Karpas-422 (cell line): ENCODE measurements at places on chromosomes 1 and 21. TPM values are rescaled to one million over a fixed set of nuclear protein-coding genes. Genes with fewer than 3 reads are reported as not detected.
A peak's percentile ranks its signal among the peaks of the same experiment; 100 is the strongest.

The TOR1AIP1 gene
- 22.6 and 51.0 TPM in 2 replicates for total RNA-seq

DNA sequence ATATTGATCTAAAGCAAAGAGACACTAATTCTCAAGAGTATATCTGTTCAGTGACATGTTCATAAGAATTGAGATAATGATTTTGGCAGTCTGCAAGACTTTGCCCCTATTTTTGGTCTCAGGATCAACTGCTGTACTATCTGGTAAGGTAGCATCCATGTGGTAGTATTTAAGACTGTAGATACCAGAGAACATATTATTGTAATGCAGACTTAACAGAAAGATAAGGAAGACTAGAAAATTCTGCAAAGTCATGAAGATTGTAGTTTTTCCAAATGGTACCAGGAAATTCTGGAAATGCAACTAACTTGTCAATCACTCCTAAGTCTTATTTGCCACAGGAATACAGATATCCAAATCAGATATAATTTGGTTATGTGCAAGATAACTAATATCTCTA lies 35.1 kb downstream of the RNF2 start:
- H3K27me3 ChIP-seq = no peaks in the 10 kb centered on the region
- H3K4me3 ChIP-seq = no peak overlapping the region
- H3K36me3 ChIP-seq = no peaks in the 10 kb centered on the region
- H3K27ac ChIP-seq = no peak overlapping the region

- no peak overlapping the region for H3K27ac ChIP-seq
- no peak for DNase-seq
- no peaks in the 10 kb centered on the region for H3K36me3 ChIP-seq
- H3K27me3 ChIP-seq = no peaks in the 10 kb centered on the region
- peaks cover 10% of the 10 kb centered on the region for H3K4me1 ChIP-seq
- H3K4me3 ChIP-seq = no peak overlapping the region
Measured at GRCh38 chr1:110214454-110215404, 4.6 kb downstream of the KCNC4 start.

- no peak for DNase-seq
- no peak overlapping the region for H3K27ac ChIP-seq
- H3K4me3 ChIP-seq = no peak overlapping the region
- no peaks in the 10 kb centered on the region for H3K27me3 ChIP-seq
- peaks cover 75% of the 10 kb centered on the region for H3K4me1 ChIP-seq
Measured at GRCh38 chr1:31010086-31010989, 55.2 kb downstream of the PUM1 start.

DNA sequence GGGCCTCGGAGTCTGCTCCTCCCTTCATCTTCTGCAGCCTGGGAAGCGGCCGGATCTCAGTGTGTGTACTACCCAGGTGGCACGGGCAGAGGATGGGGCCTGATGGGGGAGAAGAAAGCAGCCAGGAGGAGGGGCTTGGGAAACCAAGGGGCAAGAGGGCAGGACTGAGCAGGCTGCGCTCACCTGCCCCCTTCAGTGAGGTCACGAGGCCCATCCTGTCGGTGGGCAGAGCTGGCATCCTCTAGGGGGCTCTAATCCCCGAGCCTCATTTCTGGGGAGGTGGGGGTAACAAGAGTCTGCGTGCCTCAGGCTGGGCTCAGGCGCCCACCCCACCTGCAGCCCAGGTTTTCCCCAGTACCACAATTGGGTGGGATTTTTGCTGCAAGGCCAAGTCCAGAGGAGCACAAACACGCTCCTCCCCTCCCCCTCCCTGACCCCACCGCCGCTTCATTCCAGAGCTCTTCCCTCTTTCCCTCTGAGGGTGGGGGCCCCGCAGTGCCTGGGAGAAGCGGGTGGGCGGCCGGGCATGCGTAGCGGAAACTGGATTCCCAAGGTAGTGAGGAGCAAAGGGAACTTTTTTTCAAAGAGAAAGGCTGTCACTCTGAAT lies 1.8 kb upstream of the WNT3A start:
- H3K36me3 ChIP-seq = no peaks in the 10 kb centered on the region
- no peak overlapping the region for H3K4me3 ChIP-seq
- no peak overlapping the region for H3K27ac ChIP-seq
- no peaks in the 10 kb centered on the region for H3K27me3 ChIP-seq
- peaks cover 20% of the 10 kb centered on the region for H3K4me1 ChIP-seq

- H3K27ac ChIP-seq = peak overlapping the region; percentile 36
- H3K4me3 ChIP-seq = peak overlapping the region; percentile 75
- no peaks in the 10 kb centered on the region for H3K27me3 ChIP-seq
- peaks cover 39% of the 10 kb centered on the region for H3K36me3 ChIP-seq
Measured at GRCh38 chr1:247210376-247211117, 38.7 kb upstream of the ZNF124 start.

GRCh38 chr1:243890576-243890975 lies 40.5 kb upstream of the AKT3 start:
- no peaks in the 10 kb centered on the region for H3K27me3 ChIP-seq
- H3K4me3 ChIP-seq = no peak overlapping the region
- no peak overlapping the region for H3K27ac ChIP-seq
- DNase-seq = no peak
- H3K36me3 ChIP-seq = no peaks in the 10 kb centered on the region

The HSD3B2 gene
- not detected in 2 replicates for total RNA-seq

- no peak overlapping the region for H3K4me3 ChIP-seq
- no peaks in the 10 kb centered on the region for H3K36me3 ChIP-seq
- no peaks in the 10 kb centered on the region for H3K27me3 ChIP-seq
- no peaks in the 10 kb centered on the region for H3K4me1 ChIP-seq
- no peak overlapping the region for H3K27ac ChIP-seq
- no peak for DNase-seq
Measured at GRCh38 chr21:38175306-38175705, 81.5 kb upstream of the KCNJ15 start.

DNA sequence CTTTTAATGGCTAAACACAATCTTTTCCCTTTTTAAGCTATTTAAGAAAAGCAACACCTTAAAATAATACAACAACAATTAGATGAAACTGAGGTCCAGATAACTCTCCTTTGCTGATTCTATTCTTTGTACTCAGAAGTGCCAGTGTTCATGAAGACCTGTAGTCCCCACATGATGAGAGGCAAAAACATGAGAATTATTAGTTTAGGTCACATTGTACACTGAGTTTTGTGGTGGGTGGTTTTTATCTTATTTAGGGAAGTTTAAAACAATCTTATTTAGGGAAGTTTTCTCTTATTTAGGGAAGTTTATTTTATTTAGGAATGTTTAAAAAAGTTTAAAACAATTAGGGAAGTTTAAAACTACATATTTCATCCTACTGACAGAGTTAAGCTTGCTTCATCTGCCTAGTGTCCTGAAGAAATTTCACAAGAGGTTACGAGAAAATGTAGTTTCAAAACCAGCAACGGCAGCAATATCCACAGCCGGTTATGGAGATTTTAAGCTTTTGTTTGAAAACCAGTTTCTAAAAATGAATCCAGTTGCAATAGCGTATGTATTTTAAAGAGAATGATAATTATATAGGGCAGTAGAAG lies 7.8 kb upstream of the OR14I1 start:
- H3K36me3 ChIP-seq = no peaks in the 10 kb centered on the region
- 0 out of 2 replicates have a peak, but pooled peaks cover 2% of the 10 kb centered on the region for H3K27me3 ChIP-seq
- peaks cover 5% of the 10 kb centered on the region; the same call in 1 of the 2 replicates for H3K4me1 ChIP-seq
- no peak overlapping the region for H3K4me3 ChIP-seq

GRCh38 chr1:178048426-178048825 lies 45.5 kb upstream of the RASAL2 start:
- no peaks in the 10 kb centered on the region for H3K27me3 ChIP-seq
- H3K27ac ChIP-seq = no peak overlapping the region
- no peaks in the 10 kb centered on the region for H3K4me1 ChIP-seq
- H3K4me3 ChIP-seq = no peak overlapping the region
- H3K36me3 ChIP-seq = no peaks in the 10 kb centered on the region

The LHX8 gene
- total RNA-seq = not detected in 2 replicates

DNA sequence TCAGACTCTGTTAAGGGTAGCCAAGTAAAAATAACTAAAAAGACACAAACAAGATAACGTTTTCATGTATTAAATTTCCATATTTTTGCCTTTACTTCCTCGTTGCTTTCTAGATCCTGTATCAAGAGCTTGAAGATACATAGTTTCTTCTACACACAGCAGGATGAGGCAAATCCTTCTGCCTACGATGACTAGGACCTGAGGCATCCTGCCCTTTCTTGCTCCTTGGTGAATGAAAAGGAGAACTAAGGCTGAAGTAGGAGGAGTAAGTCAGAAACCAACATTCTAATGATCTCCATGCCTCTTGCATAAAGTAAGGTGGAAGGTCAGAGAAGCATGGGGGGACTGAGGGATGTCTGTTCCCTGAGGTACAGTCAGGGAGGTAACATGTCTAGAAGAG lies 102.6 kb downstream of the GPATCH2 start:
- H3K4me1 ChIP-seq = no peaks in the 10 kb centered on the region
- no peak overlapping the region for H3K27ac ChIP-seq
- DNase-seq = no peak
- no peak overlapping the region for H3K4me3 ChIP-seq

- no peaks in the 10 kb centered on the region for H3K27me3 ChIP-seq
- no peak for DNase-seq
- no peaks in the 10 kb centered on the region for H3K36me3 ChIP-seq
- H3K4me1 ChIP-seq = no peaks in the 10 kb centered on the region
- no peak overlapping the region for H3K4me3 ChIP-seq
Measured at GRCh38 chr1:171038284-171038683, 52.4 kb upstream of the FMO3 start.

The PRKAA2 gene
- not detected in 2 replicates for total RNA-seq

The MX2 gene
- 27.8 and 31.0 TPM in 2 replicates for total RNA-seq

- H3K4me1 ChIP-seq = no peaks in the 10 kb centered on the region; the same call in 1 of the 2 replicates
- no peak overlapping the region for H3K4me3 ChIP-seq
- H3K27me3 ChIP-seq = no peaks in the 10 kb centered on the region
- no peak for DNase-seq
- no peaks in the 10 kb centered on the region for H3K36me3 ChIP-seq
Measured at GRCh38 chr1:240572328-240572727, 39.6 kb downstream of the GREM2 start.

DNA sequence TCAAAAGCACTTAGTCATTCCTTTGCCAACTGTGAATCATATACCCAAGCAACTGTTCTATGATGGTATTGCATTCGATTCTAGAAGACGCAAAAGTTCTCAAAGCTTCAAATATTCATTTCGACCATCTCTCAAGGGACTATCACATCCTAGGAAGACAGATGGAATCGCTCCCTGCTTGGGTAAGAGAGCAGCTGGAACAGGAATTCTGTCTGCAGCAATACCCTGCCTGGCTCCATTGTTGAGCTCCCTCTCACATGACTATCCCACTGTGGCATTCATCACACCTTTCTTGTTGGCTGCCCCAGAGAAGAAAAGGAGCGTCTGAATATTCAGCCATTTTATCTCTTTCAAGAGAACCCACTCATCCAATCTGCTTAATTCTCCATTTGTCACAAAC lies 397.7 kb downstream of the NTNG1 start:
- no peak for DNase-seq
- no peak overlapping the region for H3K4me3 ChIP-seq
- H3K27ac ChIP-seq = no peak overlapping the region
- no peaks in the 10 kb centered on the region for H3K4me1 ChIP-seq

DNA sequence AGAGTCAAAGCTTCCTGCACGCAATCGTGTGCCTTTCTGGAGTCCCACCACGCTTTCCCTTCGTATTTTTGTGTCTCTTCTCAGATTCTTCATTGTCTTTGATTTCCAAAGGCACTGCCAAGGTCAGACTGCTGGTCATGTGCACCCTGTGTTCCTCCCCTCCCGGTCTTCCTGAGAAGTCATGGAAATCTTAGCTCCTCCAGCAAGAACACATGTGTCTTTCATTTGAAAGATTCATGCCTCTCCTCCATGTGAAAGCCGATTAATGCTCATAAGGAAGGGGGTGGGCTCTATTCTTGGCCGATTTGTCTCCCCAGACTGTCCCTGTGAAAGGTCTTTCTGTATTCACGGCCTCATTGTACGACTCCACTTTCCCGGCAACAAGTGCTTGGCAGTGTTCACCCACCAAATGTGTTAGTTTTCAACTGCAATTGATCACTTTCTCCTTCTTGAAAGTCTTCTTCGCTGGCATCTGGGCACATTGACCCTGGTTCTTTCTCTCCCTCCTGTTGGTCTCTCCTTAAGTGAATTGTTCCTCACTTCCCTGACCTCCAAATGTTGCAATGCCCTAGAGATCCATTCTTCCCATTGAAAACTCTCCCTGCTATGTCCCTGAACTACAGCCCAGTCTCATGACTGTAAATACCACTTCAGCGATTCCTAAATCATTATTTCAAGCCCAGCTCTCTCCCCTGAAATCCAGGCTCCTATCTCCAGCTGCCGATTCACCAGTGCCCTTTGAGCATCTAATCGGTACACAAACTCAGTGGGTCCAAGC lies 25.4 kb downstream of the MX2 start:
- H3K27me3 ChIP-seq = no peaks in the 10 kb centered on the region
- H3K27ac ChIP-seq = no peak overlapping the region
- DNase-seq = no peak
- no peaks in the 10 kb centered on the region for H3K36me3 ChIP-seq
- H3K4me1 ChIP-seq = peaks cover 5% of the 10 kb centered on the region

The ACTN2 gene
- not detected in 2 replicates for total RNA-seq

- H3K4me3 ChIP-seq = no peak overlapping the region
- no peak overlapping the region for H3K27ac ChIP-seq
- no peaks in the 10 kb centered on the region for H3K36me3 ChIP-seq
- no peak for DNase-seq
- 0 out of 2 replicates have a peak, but pooled peaks cover 3% of the 10 kb centered on the region for H3K27me3 ChIP-seq
Measured at GRCh38 chr1:244349103-244349531, 102.6 kb downstream of the ADSS2 start.

GRCh38 chr1:116529199-116529631 lies 41.6 kb downstream of the CD58 start:
- DNase-seq = no peak
- H3K4me3 ChIP-seq = no peak overlapping the region
- H3K27ac ChIP-seq = no peak overlapping the region
- H3K4me1 ChIP-seq = no peaks in the 10 kb centered on the region

- no peak overlapping the region for H3K27ac ChIP-seq
- H3K4me1 ChIP-seq = no peaks in the 10 kb centered on the region
- no peak for DNase-seq
- H3K4me3 ChIP-seq = no peak overlapping the region
- no peaks in the 10 kb centered on the region for H3K36me3 ChIP-seq
Measured at GRCh38 chr1:15011661-15012060, 141.9 kb upstream of the TMEM51 start.

The CBR3 gene
- not detected in 2 replicates for total RNA-seq

DNA sequence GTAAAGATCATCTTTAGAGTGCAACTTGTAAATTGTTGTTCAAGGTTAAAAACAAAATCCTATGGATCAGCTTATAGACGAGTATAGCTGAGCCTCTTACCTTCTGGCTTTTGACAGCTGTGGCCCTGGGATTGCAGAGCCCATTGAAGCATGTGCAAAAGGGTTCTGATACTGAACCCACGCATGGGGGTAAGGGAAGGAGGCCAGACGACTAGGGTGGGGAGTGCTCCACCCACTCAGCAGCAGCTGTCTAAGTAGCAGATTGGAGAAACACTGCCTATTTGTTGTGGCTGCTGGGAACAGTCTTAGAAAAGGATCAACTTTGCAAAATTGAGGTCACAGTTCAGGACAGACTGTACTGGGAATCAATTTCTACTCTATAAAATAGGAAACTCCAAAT lies 16.1 kb downstream of the CD101 start:
- no peak overlapping the region for H3K4me3 ChIP-seq
- no peaks in the 10 kb centered on the region for H3K27me3 ChIP-seq
- H3K4me1 ChIP-seq = no peaks in the 10 kb centered on the region
- H3K36me3 ChIP-seq = no peaks in the 10 kb centered on the region
- DNase-seq = no peak
- no peak overlapping the region for H3K27ac ChIP-seq
